ENCODE measurements at places on chromosomes 6 and 20.
A peak's percentile ranks its signal among the peaks of the same experiment; 100 is the strongest.

- DNase-seq: no peak
Observed at GRCh38 chr20:34904202-34904621, 27.8 kb downstream of the ACSS2 start.

- peak; percentile 40 for DNase-seq
Observed at GRCh38 chr6:156776470-156776839, 723 bp upstream of the ARID1B start.

DNA sequence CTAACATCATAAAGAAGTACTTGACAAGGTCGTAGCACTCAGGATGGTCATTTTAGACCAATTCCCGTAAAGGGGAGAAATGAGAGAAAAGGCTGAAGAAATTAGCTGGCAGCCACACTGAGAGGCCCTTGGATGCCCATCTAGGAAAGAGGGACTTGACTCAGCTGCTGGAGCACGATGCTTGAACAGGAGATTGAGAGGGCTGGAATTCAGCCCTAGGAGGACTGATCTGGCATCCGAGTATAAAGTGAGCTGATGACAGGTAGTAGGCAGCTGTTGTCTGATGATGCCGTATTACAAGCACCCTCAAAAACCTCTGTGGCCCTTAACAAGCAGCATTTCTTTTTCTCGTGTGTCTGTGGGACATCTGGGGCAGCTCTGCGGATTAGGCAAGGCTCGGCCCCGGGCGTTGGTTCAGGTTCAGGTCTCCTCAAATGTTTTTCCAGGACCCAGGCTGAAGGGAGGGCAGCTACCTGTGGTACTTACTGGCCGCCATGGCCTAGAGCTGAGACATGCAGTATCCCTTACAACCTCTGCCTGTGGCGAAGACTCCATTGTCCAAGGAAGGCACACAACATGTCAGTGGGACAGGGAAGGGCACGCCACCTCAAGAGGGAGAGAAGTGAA is 219.6 kb upstream of the SNX9 start:
- DNase-seq: no peak

DNA sequence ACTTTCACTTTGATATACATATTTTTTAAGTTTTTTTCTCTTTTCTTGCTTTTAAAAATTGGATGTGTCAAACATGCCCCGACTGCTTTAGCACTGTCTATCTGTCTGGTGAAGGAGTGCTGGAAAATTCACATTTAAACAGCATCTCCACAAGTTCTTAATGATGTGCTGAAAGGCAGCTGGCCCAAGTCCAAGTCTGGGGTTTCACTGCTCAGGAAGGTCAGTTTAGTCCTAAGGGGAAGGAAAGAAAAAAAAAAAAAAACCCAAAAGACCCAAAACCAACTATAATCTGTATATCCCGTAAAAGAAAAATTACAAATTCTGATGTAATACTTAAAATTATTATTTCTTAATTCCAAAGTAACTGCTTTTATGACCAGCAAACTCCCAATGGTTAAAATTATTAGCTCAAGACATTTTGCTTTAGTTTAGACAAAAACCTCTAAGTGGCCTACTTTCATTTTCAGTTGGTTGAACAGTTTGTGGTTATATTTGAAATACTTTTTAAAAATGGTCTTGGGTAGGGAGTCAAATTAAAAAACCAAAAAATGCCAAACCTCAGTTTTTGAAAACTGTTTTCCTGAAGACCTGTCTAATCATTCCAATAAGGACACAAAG is 79.5 kb upstream of the PREP start:
- DNase-seq: no peak

DNA sequence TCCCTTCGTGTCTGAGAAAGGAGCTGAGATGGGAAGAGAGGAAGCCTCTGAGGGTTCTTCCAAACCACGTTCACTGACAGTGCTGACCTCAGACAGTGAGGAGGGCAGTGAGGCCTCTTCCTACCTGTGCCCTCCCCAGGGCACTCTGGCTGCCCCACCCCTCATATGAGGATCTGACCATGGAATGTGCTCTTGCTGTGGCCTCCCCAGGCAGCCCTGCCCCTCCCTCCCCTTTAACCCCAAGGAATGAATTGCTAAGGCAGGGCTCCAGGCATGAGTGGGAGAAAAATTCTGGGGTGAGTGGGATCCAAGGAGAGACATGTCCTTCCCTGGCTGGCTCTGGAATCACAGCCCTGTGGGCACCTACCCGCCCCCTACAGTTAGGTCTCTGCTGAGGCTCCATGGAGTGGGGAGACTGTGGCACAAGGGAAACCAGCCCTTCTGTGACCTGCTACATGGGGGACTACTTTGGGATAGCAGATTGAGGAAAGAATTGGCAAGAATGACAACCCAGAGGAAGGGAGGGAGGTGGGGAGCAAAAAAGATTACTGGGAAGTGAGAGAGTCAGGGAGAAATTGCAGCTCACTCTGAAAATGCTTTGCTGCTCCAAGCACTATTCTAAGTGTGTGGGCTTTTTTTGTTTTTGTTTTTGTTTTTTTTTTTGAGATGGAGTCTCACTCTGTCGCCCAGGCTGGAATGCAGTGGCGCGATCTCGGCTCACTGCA is 29.4 kb downstream of the TNXB start:
- DNase-seq: no peak

DNA sequence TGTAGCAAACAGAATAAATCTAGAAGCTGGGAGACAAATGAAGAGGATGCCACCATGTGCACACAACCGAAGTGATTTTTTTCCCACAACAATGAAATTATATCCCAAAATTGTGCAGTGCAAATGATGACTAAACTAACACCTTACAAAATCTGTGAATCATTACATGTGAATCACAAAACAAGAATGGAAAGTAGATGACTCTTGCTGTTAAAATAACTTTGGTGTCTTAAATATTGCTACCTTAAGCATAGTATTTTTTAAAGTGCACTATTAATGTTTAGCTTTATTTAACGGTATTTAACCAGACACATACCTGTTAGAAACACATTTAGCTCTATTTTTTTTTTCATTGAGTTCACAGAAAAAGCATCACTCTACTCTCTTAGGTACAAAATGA is 190.8 kb downstream of the TBC1D32 start:
- no peak for DNase-seq

DNA sequence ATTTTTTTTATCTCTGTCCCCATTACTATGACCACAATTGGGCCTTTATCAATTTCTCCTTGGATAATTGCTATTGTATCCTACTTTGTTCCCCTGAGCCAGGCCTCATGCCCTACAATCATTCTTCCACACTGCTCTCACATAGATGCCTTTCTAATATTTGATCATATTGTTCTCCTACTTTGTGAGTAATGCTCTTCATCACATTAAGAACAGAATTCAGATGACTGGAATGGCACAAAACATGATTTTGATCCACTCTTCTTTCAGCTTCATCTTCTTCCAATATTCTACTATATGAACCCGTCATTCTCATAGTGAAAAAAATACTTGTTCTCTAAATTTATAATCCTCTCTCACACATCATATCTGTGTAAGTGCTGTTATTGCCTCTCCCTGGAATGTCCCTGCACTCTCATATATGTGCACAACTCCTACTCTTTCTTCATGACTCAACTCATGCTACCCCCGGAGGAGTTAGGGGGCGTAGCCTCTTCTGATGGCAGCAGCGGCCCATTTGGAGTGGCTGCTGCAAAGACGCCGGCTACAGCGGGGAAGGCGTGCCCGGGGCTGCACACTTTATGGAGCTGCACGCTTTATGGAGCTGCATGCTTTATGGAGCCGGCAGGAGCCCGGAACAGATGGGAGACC is 25.3 kb upstream of the HACE1 start:
- DNase-seq: no peak

GRCh38 chr6:79048611-79049010 is 29.4 kb downstream of the PHIP start:
- DNase-seq: peak; percentile 8

DNA sequence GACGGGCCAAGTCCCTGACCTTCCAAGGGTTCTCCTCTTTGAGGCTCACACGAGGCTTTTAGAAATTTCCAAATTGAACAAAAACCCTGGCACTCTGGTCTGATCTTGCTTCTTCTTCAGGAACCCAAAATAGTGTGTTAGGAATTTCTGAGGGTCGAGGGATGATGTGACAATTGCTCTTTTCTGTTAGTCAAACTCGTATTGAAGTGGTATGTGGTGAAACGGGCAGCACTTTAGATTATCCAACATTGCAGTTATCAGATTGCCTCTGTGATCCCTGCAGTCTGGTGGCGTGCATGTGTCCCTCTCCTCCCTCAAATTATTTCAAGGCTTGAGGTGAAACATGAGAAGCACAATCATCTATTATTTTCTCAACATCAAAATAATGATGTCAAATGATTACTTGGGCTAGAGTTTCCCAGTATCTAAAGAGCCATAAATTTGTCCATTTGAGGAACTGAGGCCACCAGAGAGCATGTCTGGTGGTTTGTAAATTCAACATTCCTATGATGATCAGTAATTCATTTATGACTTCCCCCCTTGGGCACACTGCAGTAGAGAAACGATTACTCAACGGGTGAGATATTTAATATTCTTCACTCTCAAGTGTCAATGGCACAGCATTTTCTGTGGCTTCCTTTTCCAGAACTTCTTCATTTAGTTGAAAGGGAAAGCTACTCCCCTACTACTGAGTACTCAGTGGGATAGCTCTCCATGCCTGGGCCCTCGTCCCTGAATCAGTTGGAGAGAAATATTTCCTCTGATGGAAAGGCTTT is 308.6 kb upstream of the MAP3K7 start:
- DNase-seq: no peak

DNA sequence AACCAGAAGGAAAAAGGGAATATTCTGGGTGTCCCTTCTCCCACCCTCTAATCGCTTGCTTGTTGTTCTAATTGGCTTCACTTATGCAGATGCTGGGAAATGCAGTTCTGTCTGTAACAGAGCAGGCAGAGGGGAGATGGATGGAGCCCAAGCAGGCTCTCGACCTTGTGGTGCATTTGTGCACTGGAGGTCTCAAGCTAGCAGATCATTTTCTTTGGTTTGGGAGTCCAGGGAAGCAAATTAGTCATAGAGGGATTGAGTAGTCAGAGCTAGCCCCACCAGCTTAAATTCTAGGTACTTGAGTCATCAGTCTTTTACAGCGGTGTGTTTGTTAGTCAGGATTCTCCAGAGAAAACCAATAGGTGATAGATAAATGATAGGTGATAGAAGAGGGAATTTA is 234.7 kb upstream of the ECI2 start:
- no peak for DNase-seq

- no peak for DNase-seq
Observed at GRCh38 chr6:158467923-158468322, 92.0 kb upstream of the TMEM181 start.

DNA sequence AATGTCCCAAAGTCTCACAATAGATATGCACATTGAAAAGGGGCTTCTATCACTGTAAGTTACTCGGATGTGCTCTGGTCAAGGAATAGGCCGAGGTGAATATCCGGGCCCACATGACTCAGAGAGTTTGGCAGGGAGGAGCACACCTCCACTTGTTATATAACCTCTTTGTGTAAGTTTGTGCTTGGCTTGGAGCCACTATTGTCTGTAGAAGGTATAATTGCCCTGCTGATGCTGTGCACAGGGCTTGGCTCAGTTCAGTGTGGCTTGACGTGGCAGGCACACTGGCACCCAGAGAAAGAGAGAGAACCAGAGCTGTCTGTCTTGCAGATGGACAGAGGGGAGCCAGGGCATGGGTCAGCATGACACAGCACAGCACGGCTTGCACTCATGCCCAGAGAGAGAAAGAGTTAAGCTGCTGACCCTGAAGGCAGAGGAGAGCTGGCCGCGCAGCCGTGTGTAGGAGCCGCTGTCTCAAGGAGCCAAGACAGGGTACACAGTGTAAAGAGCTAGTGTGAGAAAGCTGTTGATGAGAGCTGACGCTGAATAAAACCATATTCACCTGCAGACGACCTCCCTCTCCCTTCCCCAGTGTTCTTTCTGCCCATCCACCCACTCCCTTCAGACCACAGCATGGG is 482.5 kb downstream of the C6orf118 start:
- DNase-seq: no peak

DNA sequence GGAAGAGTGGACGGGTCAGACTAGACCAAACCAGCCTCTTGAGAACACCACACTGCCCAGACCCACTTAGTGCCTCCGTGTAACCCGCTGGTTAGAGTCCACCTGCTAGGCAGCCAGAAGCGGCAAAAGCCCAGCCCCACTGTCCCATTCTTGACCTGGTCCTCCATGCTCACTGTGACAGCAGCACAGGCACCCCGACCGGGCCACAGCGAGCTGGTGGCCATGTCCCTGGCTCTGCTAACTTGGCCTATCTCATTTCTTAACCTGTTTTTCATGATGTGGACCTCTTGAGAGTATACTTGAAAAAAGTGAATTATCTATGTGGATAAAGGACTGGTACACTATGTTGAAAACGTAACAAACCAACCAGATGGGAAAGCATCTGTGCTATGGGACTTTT is 44.9 kb upstream of the TMEM181 start:
- DNase-seq: no peak

- no peak for DNase-seq
Observed at GRCh38 chr20:61968932-61969331, 96.7 kb downstream of the TAF4 start.

DNA sequence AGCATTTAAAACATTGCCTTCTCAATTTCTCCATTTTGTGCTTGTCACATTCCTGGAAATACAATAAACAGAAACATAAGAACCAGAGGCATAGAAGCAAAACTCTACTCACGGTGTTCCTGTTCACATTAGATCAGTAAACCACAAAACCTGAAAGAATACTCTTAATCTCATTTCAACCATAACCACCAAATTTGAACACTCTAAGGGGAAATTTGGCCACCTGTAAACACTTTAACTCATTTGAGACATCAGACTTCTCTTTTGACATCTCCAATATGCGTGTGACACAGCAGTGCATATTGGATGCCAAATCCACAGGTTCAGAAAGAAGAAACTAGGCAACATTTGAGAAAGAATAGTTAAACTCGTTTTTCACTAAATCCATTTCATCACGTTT is 153.8 kb upstream of the IRAK1BP1 start:
- no peak for DNase-seq

DNA sequence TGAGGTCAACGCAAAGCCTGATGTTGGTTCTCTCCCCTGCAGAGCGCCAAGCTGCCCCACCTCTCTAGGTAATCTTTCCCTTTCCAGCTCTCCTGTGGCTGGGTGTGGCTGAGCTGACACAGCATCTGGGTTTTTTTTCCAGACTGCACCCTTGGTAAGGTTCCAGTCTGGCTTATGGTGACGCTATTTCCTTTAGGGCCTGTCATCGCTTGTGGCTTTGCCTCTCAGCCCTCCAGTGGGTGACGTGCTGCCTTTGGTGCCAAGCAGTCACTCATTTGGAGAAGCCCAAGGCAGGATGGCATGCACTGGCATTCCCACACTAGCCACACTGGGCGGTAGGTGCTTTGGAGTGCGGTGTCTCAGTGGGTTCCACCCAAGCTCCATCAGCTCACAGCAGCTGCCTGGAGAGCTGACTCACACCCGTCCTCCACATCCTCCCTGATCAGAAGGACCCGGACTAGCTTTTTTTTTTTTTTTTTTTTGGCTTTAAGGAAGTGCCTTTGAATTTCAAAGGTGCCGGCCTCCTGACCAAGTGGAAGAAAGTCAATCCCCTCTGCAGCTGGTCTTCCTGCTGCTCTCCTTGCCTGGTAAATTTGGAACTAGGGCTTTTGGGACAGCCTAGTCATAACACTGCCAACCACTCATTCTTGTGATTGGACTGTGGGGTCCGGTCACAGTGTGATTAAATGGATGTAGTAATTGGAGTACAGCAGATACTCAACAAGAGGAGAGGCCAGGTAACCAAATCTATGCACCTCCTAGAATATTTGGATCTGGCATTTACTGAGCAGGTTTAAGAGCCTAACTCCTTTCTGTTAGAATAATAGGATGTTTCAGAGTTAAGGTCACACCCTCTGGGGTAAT is 153.6 kb downstream of the CD83 start:
- DNase-seq: no peak

- no peak for DNase-seq
Observed at GRCh38 chr6:38739532-38739931, 24.4 kb downstream of the DNAH8 start.

All from SK-N-SH (cell line).